Naive thymus-derived CD8-positive, alpha-beta T cell (primary cell): ENCODE measurements at places on chromosomes 1 and 21. TPM values are rescaled to one million over a fixed set of nuclear protein-coding genes. Genes with fewer than 3 reads are reported as not detected.

- no peak for DNase-seq
These were observed 636 bp downstream of the INTS3 start for GRCh38 chr1:153728305-153729066.

- DNase-seq: peak; percentile 14
These were observed 38.8 kb upstream of the CLCA4 start for GRCh38 chr1:86507935-86508582.

DNA sequence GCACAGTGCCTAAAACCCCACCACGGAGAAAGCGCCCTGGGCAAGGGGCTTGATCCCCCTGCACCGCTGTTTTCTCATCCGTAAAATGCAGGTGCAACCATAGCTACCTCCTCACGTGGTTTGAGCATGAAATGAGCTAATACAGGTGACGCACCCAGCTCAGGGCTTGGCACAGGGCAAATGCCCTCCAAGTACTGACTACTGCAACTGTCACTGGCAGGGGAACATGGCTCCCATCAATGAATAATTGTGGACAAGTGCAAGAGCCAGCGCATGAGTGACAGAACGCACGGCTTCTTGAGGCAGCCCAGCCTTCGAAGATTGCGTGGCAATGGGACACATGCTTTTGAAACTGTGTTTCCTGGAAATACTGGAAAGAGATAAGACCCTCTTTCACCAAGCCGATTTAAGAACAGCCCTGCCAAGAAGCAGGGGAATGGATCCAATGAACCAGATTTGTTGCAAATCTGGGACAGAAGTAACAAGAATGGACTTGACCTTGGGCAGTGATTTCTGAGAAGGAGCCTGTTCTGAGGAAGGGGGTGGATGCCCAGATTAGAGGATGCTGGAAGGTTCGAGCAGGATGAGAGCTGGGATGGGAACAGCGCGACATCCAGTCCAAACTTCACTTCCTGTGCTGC lies 92.8 kb upstream of the IFFO2 start:
- DNase-seq: no peak

- DNase-seq: no peak
These were observed 37.4 kb downstream of the LRRC52 start for GRCh38 chr1:165580931-165581871.

DNA sequence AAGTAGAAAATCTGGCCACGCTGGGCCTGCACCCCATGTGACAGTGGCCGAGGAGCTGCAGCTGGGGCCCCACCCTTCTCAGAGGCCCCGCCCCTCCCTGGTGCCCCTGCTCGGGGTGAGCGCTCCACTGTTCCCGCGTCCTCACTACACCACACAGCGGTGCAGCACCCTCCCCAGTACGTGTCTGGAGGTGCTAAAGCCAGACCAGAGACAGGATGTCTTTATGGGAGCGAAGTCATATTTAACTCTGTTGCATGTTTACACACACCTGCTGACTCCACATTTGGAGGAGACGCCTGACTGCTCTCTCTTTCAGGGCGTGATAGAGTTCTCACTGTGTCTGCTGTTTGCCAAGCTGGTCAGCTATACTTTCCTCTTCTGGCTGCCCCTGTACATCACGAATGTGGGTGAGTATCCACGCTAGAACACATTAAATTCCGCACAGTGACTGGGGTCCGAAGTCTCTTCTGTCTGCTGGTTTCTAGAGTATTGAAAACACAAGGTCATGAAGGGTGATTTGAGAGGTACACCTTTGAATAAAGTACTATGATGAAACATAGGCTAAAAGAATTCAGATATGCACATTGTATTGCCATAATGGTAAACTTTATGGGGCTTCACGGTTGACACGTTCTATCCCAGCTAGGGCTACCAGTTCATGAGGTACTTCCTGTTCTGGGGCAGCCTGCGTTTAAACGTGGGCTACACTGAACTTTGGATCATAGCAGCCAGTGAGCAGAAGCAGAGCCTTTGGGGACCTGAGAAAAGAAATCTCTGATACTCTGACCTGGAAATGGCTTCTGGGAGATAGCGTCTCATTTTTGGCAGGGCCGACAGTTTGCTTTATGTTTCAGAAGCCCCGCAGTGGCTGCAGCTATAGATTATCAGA lies 48.4 kb downstream of the SLC37A1 start:
- no peak for DNase-seq

DNA sequence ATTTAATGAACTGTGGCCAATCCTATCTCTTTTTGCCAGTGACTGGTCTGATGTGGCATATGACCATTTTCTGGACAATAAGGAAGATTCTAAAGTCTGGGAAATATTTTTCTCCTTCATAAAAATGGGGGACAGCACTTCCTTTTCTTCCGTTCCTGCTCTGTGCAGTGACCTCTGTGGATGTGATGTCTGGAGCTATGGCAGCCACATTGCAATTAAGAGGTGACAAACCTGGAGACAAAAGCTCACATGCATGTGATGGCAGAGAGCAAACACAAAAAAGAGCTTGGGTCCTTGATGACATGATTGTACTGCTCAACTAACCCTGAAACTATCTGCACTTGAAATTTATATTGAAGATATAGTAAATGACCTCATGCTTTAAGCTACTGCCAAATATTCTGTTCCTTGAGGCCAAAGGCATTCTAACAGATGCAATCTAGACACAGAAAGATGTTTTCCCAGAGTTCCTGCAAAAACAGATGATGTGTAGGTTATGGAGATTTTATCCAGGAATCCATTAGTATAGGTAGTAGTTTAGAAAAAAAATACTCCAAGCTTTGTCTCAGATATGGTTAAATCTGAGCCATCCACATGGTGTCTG lies 2.2 kb upstream of the MAGI3 start:
- no peak for DNase-seq

- no peak for DNase-seq
These were observed 163.8 kb downstream of the SMYD3 start for GRCh38 chr1:246343251-246343650.

- no peak for DNase-seq
These were observed 50.6 kb upstream of the BACH1 start for GRCh38 chr21:29248124-29248523.

DNA sequence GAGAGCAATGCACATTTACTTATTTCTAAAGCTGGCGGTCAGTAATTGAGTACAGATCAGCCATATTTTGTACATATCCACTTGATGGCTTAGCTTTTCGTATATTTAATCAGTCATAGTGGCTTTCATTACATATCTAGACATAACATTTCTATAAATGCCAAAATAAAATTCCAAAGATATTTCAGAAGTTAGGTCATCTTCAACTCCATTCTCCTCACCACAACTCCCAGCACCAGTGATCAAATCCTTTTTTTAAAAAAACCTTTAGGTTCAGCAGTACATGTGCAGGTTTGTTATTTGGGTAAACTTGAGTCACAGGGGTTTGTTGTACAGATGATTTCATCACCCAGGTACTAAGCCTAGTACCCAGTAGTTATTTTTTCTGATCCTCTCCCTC lies 53.9 kb upstream of the GNG4 start:
- no peak for DNase-seq

DNA sequence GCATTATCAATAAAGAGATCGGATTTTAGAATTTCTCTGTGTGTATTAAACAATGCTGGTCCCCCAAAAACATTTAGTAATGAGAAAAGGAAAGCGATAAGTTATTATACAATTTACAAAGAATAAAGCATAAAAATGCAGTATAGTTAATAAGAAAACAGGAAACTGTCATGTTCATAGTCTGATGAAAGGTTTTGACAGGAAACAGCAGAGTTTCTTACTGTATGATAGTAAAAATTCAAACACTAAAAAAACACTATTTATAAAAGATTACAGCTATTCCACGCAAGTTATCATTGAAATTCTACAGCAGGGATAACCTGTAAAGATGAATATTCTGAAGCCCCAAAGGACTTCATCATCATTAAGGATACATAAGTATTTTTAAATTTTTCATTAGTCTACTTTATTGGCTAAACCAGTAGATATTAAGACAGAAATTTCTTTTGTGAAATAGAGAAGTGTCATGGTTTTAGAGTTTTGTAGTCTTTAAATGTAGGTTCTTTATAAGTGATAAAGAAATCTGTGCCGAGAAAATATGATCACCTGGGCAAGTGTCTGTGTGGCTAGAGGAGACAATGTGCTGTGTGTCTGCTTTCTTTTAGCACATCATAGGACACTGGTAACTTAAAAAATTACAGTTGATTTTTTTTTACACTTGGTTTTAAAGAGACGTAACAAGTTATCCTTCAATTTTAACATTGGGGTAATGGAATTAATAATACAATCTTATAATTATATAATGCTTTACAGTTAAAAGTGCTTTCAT lies 49.7 kb upstream of the GFI1 start:
- DNase-seq: no peak

GRCh38 chr1:11492235-11492634 lies 13.3 kb downstream of the DISP3 start:
- DNase-seq: no peak

DNA sequence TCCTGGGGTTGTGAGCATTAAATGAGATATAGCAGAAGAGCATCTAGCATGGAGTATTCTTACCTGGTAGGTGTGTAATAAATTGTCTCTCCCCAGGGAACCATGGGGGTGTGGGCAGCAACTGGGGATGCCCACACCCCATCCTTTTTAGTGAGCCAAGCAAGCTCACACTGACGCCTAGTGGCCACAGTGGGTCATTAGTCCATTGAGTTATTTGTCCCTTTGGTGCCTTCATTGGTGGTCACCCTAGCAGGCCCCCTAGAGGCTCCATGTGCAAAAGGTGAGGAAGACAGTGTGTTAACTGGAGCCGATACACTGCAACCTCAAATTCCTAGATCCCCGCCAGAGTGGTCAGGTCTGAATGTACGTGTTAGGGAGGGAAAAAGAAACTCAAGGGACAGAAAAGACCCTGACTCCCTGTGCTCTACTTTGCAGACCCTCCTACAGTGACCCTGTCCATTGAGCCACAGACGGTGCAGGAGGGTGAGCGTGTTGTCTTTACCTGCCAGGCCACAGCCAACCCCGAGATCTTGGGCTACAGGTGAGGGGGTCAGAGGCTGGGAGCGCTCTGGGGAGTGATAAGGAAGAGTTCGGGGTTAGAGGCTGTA lies 93.3 kb upstream of the CD1D start:
- no peak for DNase-seq

GRCh38 chr21:41578716-41579115 lies 70.8 kb upstream of the TMPRSS2 start:
- no peak for DNase-seq

GRCh38 chr1:58890113-58890512 lies 106.3 kb upstream of the JUN start:
- DNase-seq: no peak

DNA sequence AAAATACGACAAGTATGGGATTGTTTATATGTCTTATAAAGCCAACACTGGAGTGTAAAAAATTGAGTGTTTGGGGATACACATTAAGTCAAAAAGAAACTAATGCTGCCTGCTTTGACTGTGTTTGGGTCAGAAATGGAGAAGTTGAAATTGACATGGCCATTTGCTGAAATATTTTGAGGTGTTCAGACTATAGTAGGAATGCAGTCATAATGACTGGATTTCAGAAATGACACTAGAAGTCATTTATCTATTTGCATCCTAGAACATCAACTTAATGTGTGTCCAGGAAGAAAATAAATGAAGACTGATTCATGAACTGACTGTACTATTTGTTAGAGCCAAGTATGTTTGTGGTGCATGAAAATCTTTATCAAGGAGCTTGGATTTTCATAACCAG lies 28.4 kb downstream of the RASAL2 start:
- DNase-seq: no peak

- no peak for DNase-seq
These were observed 66.5 kb downstream of the ST3GAL3 start for GRCh38 chr1:43773821-43774220.

- no peak for DNase-seq
These were observed 504.7 kb upstream of the PBX1 start for GRCh38 chr1:164054331-164054730.

GRCh38 chr1:36087233-36088123 lies 1.2 kb upstream of the ADPRS start:
- no peak for DNase-seq

- no peak for DNase-seq
These were observed 22.6 kb downstream of the MIS18A start for GRCh38 chr21:32256251-32256650.

- DNase-seq: no peak
These were observed 51.5 kb downstream of the SYT14 start for GRCh38 chr1:209989525-209989924.

DNA sequence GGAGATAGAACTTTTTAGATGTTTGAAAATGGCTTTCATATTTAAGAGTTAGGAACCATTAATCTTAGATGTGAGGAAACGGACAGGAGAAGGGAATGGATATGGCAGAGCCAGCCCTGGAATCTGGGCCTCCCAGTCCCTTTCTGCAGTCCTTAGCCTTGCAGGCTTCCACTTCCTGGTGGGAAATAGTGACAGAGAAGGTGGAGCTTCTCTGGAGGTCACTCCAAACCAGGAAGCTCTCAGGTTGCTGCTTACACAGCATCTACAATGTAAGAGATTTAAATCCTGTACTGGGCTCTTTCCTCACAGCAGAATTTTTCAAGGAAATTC lies 2.5 kb downstream of the S100A11 start:
- no peak for DNase-seq

DNA sequence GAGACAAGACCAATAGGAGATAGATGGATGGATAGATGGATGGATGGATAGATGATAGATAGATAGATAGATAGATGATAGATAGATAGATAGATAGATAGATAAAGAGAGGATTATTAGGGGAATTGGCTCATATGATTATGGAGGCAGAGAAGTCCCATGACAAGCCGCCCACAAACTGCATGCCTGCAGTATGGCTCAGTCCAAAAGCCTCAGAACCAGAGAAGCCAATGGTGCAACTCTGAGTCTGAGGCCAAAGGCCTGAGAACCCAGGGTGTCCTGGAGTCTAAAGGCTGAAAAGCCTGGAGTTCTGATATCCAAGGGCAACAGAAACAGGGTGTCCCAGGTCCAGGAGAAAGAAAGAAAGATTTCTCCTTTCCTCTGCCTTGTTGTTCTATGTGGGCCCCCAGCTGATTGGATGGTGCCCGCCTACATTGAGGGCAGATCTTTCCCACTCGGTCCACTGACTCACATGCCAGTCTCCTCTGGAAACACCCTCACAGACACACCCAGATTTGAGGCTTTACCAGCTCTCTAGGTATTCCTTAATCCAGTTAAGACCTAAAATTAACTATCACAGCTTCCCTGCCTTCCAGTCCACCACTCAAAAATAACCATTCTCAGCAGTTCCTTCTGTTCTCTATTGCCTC lies 39.6 kb upstream of the IRF2BP2 start:
- DNase-seq: no peak

GRCh38 chr1:58881471-58881994 lies 97.7 kb upstream of the JUN start:
- no peak for DNase-seq

Gene TPM3
- total RNA-seq: 287 TPM

Gene GJA8
- total RNA-seq: not detected

Gene TMEM222
- total RNA-seq: 44.0 TPM

Gene ITLN2
- not detected for total RNA-seq

Gene PODN
- total RNA-seq: not detected

Gene ALX3
- not detected for total RNA-seq

Gene NUP210L
- total RNA-seq: 0.22 TPM

Gene CFAP45
- total RNA-seq: 1.3 TPM

Gene HMCN1
- total RNA-seq: 0.26 TPM

Gene TMEM52
- not detected for total RNA-seq

Gene ATP8B2
- 111 TPM for total RNA-seq

Gene TIAM1
- total RNA-seq: 9.8 TPM

Gene LCE2C
- not detected for total RNA-seq
